Stimulated activated naive CD4-positive, alpha-beta T cell (primary cell): ENCODE measurements at places on chromosomes 3 and 15.

DNA sequence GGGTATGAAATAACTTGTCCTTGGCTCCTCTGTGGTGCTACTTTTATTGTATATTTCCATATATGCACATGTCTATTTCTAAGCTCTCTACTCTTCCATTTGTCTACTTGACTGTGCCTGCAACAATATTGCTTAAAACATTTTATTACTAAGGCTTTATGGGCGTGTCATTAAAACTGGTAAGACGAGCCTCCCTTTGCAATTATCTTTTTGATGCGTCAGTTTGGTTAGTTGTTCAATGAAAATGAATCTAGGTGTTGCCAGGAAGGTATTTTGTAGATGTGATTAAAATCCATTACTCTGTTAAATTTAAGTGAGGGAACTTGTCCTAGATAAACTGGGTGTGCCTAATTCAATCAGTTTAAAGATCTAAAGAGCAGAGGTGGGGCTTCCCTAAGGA, 12.9 kb upstream of the TRA2B start:
- DNase-seq, result no peak

DNA sequence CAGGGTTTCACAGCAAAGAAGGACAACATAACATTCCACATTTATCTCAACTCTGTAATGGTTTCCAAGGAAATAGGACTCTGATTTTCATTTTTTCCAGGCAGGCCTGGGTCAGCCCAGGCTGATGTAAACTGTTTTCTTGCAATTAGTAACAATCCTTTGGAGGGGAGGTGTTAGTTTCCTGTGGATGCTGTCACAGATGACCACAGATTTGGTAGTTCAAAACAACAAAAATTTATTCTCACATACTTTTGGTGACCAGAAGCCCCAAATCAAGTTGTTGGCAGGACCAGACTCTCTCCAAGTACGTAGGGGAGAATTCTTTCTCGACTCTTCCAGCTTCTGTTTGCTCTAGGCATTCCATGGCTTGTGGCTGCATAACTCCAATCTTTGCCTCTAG, 88.0 kb downstream of the EDEM1 start:
- no peak for DNase-seq

GRCh38 chr3:184712248-184713039, 580 bp upstream of the MAGEF1 start:
- DNase-seq, result no peak

DNA sequence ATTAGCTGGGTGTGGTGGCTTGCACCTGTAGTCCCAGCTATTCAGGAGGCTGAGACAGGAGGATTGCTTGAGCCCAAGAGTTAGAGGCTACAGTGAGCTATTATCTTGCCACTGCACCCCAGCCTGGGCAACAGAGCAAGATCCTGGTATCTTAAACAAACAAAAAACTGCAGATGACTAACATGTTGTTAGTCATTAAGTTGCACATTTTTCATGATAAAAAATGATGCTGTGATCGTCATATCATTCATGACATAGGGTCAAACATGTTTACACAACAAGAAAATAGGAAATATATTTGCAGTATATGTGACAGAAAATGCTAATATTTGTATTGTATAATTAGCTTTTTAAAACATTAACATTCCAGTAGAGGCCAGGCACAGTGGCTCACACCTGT, 20.2 kb upstream of the DAPK2 start:
- no peak for DNase-seq

DNA sequence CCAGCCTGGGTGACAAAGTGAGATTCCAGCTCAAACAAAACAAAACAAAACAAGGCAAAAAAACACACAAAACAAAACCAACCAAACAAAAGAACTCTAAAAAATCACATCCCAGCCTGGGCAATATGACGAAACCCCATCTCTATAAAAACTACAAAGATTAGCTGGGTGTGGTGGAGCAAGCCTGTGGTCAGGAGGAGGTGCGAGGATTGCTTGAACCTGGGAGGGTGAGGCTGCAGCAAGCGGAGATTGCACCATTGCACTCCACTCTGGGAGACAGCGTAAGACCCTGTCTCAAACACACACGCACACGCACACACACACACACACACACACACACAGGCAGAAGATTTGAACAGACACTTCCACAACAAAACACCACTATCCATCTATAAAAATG, 99.6 kb downstream of the SHQ1 start:
- DNase-seq, result peak; percentile 8

- no peak for DNase-seq
Measured at GRCh38 chr15:78925956-78926743, 18.7 kb downstream of the CTSH start.

DNA sequence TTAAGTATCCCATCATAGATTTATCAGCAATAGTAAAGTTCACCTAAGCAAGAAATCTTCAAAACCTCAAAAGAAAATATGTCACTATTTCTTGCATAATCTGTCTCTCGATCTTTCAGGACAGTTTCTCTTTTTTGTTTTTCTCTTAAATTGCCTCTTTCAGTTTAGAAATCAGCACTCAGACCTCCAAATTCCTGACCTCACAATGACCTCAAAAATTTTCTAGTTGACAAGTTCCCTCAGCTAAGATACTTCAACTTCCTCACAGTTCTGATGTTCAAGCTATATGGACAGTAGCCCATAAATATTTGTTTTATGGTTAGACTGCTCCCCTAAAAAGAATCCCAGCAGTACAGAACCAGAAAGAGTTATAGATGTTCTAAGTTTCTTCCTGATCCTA, 24.1 kb downstream of the SLC24A5 start:
- DNase-seq, result no peak

- DNase-seq, result no peak
Measured at GRCh38 chr3:158774965-158775364, 26.9 kb upstream of the MFSD1 start.

GRCh38 chr3:69339760-69340159, 46.1 kb downstream of the FRMD4B start:
- no peak for DNase-seq

DNA sequence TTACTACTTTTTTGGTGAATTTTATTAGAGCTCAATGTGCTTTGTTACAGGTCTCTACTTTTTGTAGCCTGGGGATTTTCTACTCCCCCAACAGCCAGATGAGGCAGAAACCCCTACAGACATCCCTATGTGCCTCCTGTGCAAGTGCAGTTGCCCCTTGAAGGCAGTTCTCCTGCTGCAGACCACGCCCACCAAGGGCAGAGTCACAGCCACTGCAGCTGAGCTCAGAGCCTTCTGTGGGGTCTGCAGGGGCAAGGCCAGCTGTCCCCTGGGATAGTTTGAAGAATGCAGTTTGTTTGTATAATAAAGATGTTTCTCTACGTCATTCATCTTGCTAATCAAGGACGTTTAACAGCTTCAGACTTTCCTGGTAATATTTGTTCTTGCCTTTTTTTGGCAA, 76.8 kb downstream of the NPAP1 start:
- DNase-seq, result no peak

DNA sequence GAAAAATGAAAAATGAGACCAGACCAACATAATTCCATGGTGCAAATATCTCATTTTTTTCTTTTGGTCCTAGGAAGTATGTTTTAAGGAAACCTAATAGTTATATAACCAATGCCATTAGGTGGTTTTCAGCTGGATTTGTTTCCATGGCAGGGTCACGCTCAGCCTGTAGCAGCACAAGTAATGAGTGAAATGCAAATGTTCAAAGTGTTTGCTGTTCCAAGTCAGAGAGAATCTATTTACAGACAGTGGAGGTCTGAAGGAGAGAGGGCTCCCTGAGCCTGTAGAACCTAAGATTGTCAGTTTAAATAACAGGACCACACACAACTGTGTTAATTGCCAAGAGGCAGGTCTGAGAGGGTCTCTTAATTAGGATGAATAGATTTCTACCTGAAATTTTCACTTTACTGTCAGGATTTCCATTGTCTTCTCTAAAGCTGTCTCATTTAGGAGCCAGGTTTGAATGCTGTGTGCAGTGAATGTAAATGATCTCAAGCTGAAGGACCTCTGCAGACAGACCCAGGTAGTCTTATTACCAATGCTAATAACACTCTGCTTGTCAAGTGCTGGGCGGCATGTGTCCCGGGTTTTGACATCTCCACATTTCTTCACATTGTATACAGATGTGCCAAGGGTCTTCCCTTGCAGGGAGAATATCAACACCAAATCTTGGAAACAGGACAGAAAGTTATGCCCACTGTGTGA, 317.3 kb upstream of the NECTIN3 start:
- no peak for DNase-seq

DNA sequence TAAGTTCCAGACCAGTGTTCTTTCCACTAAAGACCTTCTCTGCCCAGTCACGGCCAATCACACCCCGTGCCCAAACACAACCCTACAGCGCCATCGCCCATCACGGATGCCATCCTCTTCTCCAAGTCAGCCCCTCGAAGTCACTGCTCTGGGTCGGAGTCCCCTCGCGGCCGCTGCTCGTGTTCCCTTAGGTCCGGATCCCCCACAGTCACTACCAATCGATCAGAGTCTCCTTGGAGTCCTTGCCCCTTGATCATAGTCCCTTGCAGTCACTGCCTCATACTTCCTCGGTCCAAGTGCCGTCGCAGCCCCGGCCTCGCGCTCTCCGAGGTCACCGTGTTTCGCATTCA, 461 bp downstream of the PCYT1A start:
- no peak for DNase-seq

DNA sequence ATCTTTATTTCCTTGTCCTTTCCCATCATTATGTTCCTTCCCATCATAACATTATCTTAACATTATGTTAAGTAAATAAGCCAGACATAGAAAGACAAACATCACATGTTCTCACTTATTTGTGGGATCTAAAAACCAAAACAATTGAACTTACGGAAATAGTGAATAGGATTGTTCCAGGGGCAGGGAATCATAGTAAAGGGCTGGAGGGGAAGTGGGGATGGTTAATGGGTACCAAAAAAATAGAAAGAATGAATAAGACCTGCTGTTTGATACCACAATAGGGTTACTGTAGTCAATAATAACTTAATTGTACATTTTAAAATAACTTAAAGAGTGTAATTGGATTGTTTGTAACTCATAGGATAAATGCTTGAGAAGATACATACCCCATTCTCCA, 36.7 kb upstream of the MBNL1 start:
- DNase-seq, result no peak

GRCh38 chr15:41656188-41656587, 4.0 kb upstream of the MGA start:
- DNase-seq, result no peak

- DNase-seq, result no peak
Measured at GRCh38 chr3:113769551-113769950, 22.7 kb downstream of the ATP6V1A start.

DNA sequence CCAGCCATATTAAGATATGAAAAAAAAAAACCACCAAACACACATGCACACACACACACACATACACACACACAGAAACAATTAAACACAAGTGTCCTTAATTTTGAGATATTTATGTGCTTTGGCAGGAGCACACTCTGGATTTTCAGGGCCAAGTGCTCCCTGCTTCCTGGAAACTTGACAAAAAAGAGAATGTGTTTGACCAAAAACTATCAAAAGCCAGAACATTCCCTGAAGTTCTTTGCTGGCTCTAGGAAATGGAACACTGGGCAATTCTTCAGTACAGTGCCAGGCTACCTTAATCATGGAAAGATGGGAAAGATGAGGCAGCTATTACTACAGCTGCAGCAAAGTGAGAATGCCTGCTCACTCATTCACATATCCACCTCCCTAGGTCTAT, 44.6 kb downstream of the P3H2 start:
- no peak for DNase-seq

GRCh38 chr3:57826952-57827723, 71.0 kb downstream of the SLMAP start:
- DNase-seq, result no peak

GRCh38 chr3:50450209-50450921, 53.1 kb downstream of the CACNA2D2 start:
- DNase-seq, result peak; percentile 33

- no peak for DNase-seq
Measured at GRCh38 chr15:69593981-69594966, 141.7 kb downstream of the RPLP1 start.

DNA sequence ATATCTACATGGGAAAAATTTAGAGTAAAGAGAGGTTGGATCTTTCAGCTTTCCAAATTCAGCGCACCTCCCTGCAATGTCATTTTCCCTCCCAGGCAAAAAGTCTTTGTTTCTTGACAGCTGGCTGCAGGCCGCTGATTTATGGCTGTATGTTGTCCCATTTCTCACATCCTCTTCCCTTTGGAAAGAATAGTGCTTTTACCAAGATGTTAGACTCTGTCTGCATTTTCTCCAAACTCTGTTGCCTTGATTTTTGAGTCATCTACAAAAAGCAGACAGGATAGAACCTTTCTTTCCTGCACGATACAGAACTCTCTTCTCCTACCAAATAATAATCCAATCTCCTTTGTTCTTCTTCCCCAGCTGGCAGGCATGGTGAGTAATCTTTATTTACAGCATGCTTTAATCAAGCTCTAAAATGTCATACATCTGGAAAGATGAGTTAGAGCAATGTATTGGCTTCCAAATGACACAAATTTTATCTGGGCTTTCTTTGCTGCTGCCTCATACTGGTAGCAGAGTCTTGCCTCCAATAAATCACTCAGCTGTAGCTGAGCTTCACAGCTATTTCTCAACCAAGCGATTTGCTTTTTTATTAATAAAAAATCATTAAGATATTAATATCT, 101.9 kb downstream of the PIK3R4 start:
- no peak for DNase-seq

GRCh38 chr3:16512435-16513140, 911 bp downstream of the RFTN1 start:
- DNase-seq, result peak; percentile 75

GRCh38 chr3:4218456-4219226, 84.5 kb upstream of the SETMAR start:
- no peak for DNase-seq

DNA sequence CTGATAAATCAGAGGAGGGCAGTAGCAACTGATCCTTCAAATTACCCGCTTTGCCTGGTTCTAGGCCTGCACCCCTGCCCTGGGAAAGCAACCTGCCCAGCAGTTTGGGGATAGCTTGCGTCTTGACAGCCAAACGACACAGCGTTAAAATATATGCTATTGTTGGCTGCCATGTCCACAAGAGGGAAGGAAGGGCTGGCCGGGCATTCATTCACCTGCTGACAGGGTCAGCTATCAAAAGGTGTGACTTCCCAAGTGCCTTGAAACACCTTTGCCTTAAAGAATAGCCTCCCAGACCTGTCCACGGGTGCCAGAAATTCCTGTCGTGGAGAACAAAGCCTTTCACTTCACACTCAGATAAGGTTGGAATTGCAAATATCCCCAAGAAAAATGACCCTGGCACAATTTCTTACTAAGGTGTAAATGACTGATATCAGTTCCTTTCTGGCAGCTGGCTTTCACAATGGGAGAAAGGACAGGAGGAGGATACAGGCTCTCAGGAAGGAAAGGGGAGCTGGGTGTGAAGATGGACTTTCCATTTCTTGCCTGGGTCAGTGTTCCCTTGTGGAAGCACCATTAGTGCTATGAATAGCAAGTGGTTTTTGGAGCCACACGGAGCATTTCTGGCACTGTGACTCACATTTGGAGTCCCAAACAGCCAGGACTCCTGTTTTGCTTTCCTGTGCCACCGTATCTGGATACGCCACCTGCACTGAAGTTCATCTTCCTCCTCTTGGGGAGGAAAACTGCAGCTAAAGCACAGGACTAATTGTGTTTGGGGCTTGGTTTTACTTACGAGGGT, 19.2 kb downstream of the ALDH1A3 start:
- no peak for DNase-seq
